ENCODE measurements at places on chromosomes 3 and 15. TPM values are rescaled to one million over a fixed set of nuclear protein-coding genes. Genes with fewer than 3 reads are reported as not detected.

GRCh38 chr15:63729115-63729884 is 104.4 kb downstream of the HERC1 start:
- H3K36me3 ChIP-seq = peaks cover 39% of the 10 kb centered on the region
- no peaks in the 10 kb centered on the region for H3K27me3 ChIP-seq
- no peak overlapping the region for H3K27ac ChIP-seq

DNA sequence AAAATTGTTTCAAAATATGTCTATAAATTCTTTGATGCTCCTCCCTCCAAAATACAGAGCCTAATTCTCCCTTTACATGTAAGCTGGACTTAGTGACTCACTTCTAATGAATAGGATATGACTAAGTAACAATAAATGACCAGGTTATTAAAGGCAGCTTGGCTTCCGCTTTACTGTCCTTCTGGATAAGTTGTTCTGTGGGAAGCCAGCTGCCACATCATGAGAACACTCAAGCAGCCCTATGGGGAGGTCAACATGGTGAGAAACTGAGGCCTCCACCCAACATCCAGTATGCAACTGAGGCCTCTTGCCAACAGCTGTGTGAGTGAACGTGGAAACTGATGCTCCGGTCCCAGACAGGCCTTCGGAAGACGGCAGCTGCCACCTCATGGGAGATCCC is 247.3 kb upstream of the CHRM5 start:
- H3K4me3 ChIP-seq = no peak overlapping the region
- H3K36me3 ChIP-seq = no peaks in the 10 kb centered on the region
- DNase-seq = no peak
- no peaks in the 10 kb centered on the region for H3K27me3 ChIP-seq
- no peak overlapping the region for H3K27ac ChIP-seq
- no peaks in the 10 kb centered on the region for H3K4me1 ChIP-seq

DNA sequence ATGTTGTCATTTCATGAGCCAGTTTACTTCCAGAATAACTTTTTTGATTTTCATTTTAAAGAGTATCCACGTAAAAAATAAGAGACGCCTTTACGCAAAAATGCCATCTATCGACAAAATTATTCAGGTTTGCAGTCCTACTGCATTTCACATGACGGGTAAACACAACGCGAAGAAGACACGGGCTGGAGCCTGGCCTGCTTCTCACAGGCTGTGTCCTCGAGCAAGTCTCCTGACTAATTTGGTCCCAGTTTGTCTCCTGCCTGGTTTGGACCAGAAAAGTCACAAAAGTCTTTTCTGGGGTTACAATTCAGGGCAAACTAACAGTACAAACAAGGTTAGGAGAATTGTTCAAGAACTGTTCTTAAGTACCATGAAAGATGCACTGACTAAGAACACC is 51.7 kb downstream of the CHSY1 start:
- H3K27ac ChIP-seq = peak overlapping the region; percentile 1
- no peaks in the 10 kb centered on the region for H3K4me1 ChIP-seq
- H3K4me3 ChIP-seq = no peak overlapping the region
- no peaks in the 10 kb centered on the region for H3K27me3 ChIP-seq
- no peaks in the 10 kb centered on the region for H3K36me3 ChIP-seq
- no peak for DNase-seq

DNA sequence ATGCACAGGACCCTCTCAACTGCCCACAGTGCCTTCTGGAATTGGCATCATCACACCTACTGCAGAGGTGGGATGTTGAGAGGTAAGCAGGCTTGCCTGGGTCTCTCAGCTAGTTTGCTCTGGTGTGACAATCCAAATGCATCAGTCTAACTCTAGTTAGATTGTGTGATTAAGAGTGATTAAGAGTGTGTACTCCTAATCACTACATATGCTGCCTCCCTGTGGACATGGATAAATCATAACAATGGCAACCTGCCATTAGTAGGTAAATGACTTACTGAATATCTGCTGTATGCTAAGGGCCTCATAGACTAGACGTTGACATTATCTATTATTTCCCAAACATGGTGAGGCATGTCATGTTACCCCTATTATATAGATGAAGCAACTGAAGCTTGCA is 342.1 kb downstream of the OCA2 start:
- H3K4me3 ChIP-seq = no peak overlapping the region
- no peaks in the 10 kb centered on the region for H3K4me1 ChIP-seq
- H3K36me3 ChIP-seq = no peaks in the 10 kb centered on the region
- H3K27ac ChIP-seq = no peak overlapping the region
- no peaks in the 10 kb centered on the region for H3K27me3 ChIP-seq

DNA sequence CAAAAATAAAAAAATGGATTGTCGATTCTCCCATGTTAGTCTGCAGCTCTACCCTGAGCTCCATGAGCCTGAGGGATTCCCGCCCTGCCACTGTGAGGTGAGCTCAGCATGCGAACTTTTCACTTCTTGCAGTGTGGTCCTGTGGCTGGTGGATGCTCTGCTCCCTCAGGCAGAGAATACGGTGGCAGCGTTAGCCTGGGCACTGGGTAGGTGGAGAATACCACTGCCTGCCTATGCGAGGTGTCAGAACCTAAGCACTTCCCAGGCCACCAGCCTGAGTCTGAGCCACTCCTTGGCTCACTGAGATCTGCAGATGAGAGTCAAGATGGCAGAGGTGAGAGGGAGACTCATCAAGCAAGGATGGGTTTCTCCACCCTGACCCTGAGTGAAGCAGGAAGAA is 70.1 kb downstream of the ITGB5 start:
- no peak for DNase-seq
- no peak overlapping the region for H3K27ac ChIP-seq
- peaks cover 4% of the 10 kb centered on the region for H3K36me3 ChIP-seq
- no peak overlapping the region for H3K4me3 ChIP-seq
- H3K4me1 ChIP-seq = peaks cover 19% of the 10 kb centered on the region

DNA sequence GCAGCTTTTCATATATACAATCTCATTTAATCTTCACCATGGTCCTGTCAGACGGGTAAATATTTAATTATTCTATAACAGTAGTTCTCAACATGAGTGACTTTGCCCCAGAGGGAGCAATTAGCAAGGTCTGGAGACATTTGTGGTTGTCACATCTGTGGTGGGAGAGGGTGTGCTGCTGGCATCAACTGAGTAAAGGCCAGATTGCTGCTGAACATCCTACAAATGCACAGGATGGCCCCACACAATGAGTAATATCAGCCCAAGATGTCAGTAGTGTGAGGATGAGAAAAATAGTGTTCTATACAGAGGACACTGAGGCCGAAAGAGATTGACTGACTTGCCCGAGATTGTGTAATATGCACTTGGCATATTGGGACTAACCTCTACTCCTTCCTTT is 156.0 kb downstream of the AGBL1 start:
- H3K4me1 ChIP-seq = no peaks in the 10 kb centered on the region
- H3K4me3 ChIP-seq = no peak overlapping the region
- H3K27me3 ChIP-seq = no peaks in the 10 kb centered on the region
- no peak overlapping the region for H3K27ac ChIP-seq
- DNase-seq = no peak

GRCh38 chr15:64622410-64623260 is 152.8 kb downstream of the RBPMS2 start:
- H3K27ac ChIP-seq = no peak overlapping the region
- H3K4me3 ChIP-seq = no peak overlapping the region
- no peaks in the 10 kb centered on the region for H3K27me3 ChIP-seq
- peaks cover 10% of the 10 kb centered on the region for H3K36me3 ChIP-seq
- DNase-seq = no peak
- no peaks in the 10 kb centered on the region for H3K4me1 ChIP-seq

- H3K36me3 ChIP-seq = no peaks in the 10 kb centered on the region
- H3K27ac ChIP-seq = no peak overlapping the region
Measured at GRCh38 chr3:156216852-156217251, 96.5 kb downstream of the KCNAB1 start.

- peak overlapping the region; percentile 37 for H3K27ac ChIP-seq
- no peaks in the 10 kb centered on the region for H3K27me3 ChIP-seq
- H3K4me1 ChIP-seq = peaks cover 15% of the 10 kb centered on the region
- DNase-seq = no peak
- no peak overlapping the region for H3K4me3 ChIP-seq
Measured at GRCh38 chr3:172581757-172582166, 58.5 kb upstream of the TNFSF10 start.

- no peaks in the 10 kb centered on the region for H3K27me3 ChIP-seq
- no peak for DNase-seq
- H3K27ac ChIP-seq = no peak overlapping the region
- no peak overlapping the region for H3K4me3 ChIP-seq
Measured at GRCh38 chr15:87874896-87875711, 381.4 kb downstream of the NTRK3 start.

DNA sequence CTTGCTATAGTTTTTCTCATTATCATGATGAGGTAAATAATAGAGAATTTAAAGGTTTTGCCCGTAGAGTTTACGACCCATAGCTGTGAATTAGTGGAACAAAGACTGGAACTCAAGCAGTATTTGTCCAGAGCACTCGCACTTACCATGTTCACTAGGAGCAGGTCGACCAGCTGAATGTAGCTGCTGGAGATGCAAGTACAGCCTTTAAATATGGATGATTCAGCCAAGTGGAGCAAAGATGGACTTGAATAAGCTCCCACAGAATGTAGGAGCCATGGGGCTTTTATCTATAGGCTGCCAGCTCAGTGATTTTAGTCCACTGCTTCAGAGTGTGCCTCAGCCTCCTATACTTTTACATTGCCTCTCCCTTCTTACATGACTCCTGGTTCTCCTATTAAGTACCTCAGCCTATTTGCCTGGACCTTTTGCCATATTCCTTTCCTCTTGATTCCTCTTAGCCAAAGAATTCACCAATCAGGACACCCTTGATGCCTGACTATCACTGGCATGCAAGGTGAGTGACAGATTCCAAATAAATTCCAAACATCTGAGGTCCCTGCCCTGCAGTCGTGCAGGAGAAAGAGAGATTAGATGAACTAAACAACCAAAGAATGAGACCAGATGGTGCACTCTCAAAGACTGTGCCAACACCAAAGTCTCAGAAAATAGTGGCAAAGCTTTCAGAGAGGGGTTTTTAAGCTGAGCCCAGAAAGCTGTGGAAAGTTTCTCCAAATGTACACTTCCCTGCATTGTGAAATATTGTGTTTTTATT is 3.9 kb downstream of the MKRN3 start:
- no peaks in the 10 kb centered on the region for H3K4me1 ChIP-seq
- H3K27ac ChIP-seq = no peak overlapping the region
- no peak overlapping the region for H3K4me3 ChIP-seq
- DNase-seq = no peak
- H3K27me3 ChIP-seq = peaks cover 6% of the 10 kb centered on the region
- H3K36me3 ChIP-seq = no peaks in the 10 kb centered on the region

DNA sequence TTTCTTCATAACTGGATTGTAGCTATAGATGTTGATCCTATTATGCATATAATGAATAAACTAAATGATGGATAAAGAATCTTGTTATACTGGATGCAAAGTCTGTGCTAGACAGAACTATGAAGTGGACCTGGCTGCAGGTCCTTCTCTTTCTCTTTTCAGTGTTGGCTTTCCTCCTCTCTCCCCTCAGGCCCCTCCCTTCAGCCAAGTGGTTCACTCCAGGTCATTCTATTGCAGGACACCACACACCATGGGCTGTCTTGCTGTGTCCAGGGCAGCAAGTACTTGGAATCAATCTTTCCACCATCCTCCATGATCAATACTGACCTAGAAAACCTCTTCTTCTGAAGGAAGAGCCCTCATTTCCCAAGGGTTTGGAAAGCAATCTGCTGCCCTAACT is 20.3 kb downstream of the EIF4E3 start:
- no peaks in the 10 kb centered on the region for H3K27me3 ChIP-seq
- H3K4me3 ChIP-seq = no peak overlapping the region
- no peak for DNase-seq
- H3K36me3 ChIP-seq = peaks cover 2% of the 10 kb centered on the region
- H3K4me1 ChIP-seq = no peaks in the 10 kb centered on the region

DNA sequence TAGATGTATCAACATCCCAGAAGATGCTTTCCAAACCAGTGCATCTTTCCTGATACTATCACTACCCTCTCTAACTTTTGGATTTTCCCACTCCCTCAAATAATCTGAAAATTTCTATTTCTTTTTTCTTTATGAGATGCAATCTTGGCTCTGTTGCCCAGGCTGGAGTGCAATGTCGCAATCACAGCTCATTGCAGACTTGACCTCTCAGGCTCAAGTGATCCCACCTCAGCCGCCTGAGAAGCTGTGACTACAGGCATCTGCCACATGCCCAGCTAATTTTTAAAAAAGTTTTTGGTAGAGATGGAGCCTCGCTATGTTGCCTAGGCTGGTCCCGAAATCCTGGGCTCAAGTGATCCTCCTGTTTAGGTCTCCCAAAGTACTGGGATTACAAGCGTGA is 239.7 kb downstream of the SUCLG2 start:
- peaks cover 6% of the 10 kb centered on the region for H3K36me3 ChIP-seq
- no peaks in the 10 kb centered on the region for H3K27me3 ChIP-seq
- no peak overlapping the region for H3K4me3 ChIP-seq
- no peak overlapping the region for H3K27ac ChIP-seq
- H3K4me1 ChIP-seq = no peaks in the 10 kb centered on the region

- H3K4me3 ChIP-seq = no peak overlapping the region
- no peaks in the 10 kb centered on the region for H3K4me1 ChIP-seq
- H3K27me3 ChIP-seq = no peaks in the 10 kb centered on the region
- H3K36me3 ChIP-seq = no peaks in the 10 kb centered on the region
Measured at GRCh38 chr15:60635507-60636352, 156.8 kb upstream of the ICE2 start.

DNA sequence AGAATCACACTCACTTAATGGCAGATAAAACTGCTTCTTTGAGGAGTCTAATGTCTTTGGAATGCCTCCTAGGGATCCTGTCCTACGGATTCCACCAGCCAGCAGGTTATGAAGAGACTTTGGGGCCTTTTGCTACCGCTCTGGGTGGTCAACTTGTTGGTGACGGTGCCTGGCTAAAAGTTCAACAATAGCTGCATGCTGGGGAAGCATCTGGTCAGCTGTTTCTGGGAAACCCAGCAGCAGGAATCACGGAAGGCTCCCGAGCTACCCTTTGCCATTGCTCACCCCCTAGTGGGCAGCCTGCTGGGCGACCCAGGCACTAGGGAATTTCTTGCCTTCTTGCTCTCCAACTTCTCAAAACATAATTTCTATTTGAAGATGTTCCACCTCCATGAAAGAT is 263.3 kb downstream of the NEK10 start:
- no peaks in the 10 kb centered on the region for H3K27me3 ChIP-seq
- H3K4me1 ChIP-seq = no peaks in the 10 kb centered on the region
- no peaks in the 10 kb centered on the region for H3K36me3 ChIP-seq

- no peaks in the 10 kb centered on the region for H3K4me1 ChIP-seq
- peaks cover 2% of the 10 kb centered on the region for H3K27me3 ChIP-seq
- H3K4me3 ChIP-seq = no peak overlapping the region
- no peak overlapping the region for H3K27ac ChIP-seq
Measured at GRCh38 chr15:53827355-53827754, 67.9 kb upstream of the WDR72 start.

GRCh38 chr3:33956776-33957175 is 158.3 kb downstream of the PDCD6IP start:
- no peak overlapping the region for H3K4me3 ChIP-seq
- H3K4me1 ChIP-seq = no peaks in the 10 kb centered on the region
- no peaks in the 10 kb centered on the region for H3K36me3 ChIP-seq

Gene SST
- total RNA-seq = not detected

Gene MAP1A
- total RNA-seq = 0.42 TPM

Gene LSG1
- total RNA-seq = 38.5 TPM

Gene HDC
- total RNA-seq = 0.42 TPM

Gene DIPK2A
- total RNA-seq = 81.1 TPM

Gene APOD
- total RNA-seq = 0.33 TPM

Gene GP5
- 0.17 TPM for total RNA-seq

Gene STXBP5L
- total RNA-seq = not detected

Gene FSD2
- under 0.01 TPM for total RNA-seq

Gene P2RY14
- 0.37 TPM for total RNA-seq

Gene MOBP
- not detected for total RNA-seq

Gene C3orf20
- 0.08 TPM for total RNA-seq
